ENCODE measurements at places on chromosomes 2 and 18.

GRCh38 chr18:36315736-36316135 lies 18.2 kb downstream of the FHOD3 start:
- no peak for DNase-seq

- DNase-seq: no peak
Observed at GRCh38 chr2:22406625-22407024, 978.4 kb upstream of the KLHL29 start.

GRCh38 chr2:166494140-166494624 lies at the start of gene SCN7A:
Gene SCN7A, minus strand, starts transcription at chr2:166494249. Its CDS starts 16,553 bp downstream, at chr2:166477696.
- DNase-seq: no peak

DNA sequence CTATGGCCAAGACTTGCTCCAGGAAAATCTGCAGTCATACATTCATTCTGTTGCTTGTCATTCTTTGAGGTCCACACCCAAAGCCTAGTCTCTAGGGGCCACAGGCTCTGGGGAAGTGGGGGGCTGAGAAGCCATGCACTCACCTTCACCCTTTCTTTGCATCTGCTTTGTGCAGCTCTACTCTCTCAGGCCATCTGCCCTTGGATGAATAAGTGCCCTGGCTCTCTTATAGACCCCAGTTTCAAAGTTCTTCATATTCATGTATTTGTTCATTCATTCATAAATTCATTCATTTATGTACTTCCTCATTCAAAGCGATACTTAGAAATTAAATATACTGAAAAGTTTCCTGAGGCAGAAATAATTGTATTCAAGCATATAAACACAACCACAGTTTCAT lies 130.3 kb upstream of the FAM98A start:
- no peak for DNase-seq

GRCh38 chr2:136230464-136230863 lies 112.5 kb upstream of the CXCR4 start:
- no peak for DNase-seq

- no peak for DNase-seq
Observed at GRCh38 chr18:59535055-59535454, 162.2 kb downstream of the CCBE1 start.

DNA sequence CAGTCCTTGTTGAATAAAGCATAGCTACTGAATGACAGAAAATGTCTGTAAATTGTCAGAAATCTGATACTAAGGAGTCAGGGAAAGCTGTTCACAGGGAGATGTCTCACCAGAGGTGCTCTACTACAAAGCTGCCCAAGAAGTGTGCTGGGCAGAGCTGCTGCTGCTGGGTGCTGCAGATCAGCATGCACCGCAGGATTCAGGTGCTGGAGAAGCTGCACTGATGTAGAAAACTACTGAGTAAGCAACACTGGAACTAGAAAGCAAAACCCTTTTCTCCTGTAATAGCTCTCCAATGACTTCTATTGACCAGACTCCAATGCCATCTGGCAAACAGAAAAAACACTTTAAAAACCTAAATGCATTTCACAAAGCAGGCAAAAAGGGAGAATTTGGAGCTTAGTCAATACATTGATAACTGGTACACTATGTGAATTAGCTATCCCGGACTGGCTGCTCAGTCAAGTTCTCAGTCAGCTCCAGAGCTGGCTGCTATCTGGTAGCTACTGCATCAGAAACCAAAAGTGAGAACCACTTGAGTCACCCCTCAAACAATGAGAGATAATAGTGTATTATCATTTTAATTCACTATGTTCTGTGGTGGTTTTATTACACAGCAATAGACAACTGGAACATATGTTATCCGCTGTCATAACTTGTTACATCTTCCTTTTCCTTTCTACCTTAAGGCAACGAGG lies 493.1 kb downstream of the CPS1 start:
- DNase-seq: no peak

GRCh38 chr18:44331656-44332570 lies 348.8 kb upstream of the SETBP1 start:
- no peak for DNase-seq

GRCh38 chr2:65537651-65538385 lies 105.4 kb upstream of the SPRED2 start:
- DNase-seq: no peak

All from stimulated activated CD4-positive, alpha-beta T cell treated with anti-CD3 and anti-CD28 coated beads, Interleukin-2, amount 100 ng/mL, for 4 hours (primary cell).